Kidney tubule cell (primary cell): ENCODE measurements at places on chromosomes 7 and 10.

DNA sequence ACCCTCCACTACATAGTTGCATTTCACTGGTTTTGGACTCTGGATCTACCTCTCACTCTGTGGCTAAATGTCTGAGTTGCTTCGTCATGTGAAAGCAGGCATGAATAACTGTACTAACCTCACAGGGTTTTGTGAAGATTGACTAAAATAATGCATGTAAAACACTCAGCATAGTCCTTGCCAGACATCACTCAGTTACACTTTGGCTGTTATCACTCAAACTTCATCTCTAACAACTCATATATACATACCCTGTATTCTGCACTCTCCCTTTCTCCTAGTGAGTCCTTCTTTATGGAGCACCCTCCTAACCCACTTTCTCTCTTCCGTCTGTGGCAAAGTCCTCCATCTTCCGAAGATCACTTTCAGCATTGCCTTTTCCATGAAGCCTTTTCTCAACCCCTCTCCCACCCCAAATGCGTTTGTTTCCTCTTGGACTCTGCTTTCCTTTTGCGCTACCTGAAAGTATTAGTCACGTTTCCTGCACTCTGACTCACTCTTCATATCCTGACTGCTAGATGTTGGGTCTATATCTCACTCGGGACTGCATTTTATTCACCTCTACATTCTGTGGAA, 72.6 kb downstream of the OSBPL3 start:
- peak; percentile 90 for DNase-seq

- DNase-seq, result peak; percentile 32
Measured at GRCh38 chr10:84613336-84614021, 285.1 kb downstream of the CCSER2 start.

DNA sequence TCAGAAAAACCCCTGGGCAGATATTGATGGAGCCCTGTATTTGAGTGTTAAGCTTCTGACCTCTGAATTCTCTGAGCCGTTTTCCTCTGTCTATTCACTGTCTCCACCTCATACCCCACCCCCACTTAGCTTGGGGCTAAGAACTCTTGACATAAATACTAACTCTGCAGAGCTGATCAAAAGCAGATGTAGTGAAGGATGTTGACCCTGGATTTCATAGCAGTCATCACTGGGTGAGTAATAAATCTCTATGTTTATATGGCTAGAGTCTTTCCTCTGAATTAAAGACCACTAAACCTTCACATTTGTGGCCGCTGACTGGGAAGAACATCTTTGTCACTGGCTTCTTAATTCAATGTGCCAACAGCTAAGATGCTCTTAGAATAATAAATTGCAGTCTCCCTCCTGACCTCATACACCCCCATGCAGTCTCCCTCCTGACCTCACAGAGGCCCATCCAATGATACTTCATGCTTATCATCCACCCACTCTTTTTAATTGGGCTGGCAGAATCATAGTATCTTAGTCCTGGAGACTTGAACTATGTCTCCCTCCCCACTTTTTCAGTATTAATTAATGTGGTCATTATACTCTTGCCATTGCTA, 78.0 kb upstream of the MACROH2A2 start:
- DNase-seq, result no peak

DNA sequence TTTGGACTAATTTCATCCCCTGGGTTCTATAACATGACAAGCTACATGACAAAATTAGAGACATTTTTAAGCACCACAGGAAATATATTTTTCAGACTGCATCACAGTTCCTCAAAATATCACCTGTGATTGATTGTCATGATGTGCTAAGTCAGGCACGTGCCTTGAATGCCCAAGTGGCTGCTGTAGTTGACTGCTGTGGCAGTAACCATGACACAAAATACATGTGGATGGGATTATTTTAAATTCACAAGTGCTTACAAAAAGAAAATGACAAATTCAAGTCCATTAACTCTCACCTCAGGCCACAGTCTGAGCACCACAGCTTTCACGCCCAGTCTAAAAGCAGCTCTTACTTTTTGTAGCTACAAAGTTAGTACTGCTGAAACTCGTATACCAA, 45.5 kb downstream of the TNPO3 start:
- DNase-seq, result no peak

DNA sequence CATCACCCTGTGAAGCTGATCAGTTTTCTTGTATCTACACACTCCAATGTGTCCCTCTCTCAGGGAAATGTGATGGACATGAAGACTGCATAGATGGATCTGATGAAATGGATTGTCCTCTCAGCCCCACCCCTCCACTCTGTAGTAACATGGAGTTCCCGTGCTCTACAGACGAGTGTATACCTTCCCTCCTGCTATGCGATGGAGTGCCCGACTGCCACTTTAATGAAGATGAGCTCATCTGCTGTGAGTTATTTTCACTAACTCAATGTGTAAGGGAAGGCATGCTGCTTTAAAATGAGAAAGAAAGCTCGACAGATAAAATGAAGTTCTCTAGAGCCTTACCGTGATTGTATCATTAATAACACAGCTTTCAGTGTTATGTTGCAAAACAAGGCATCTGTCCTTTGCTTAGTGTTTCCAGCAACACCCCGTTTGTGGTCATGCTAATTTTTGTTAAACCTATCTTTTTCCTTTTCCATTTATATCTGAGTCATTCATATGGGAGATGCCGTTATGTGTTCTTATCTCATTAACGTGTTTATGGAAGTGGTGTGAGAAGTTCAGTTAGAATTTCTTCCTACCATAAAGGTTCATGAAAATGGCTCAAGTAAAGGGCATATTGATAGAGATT, 220.9 kb upstream of the PLXDC2 start:
- no peak for DNase-seq
